ENCODE measurements at places on chromosomes 7 and 10.
A peak's percentile ranks its signal among the peaks of the same experiment; 100 is the strongest.

- DNase-seq = no peak
Observed at GRCh38 chr7:36306222-36306621, 83.4 kb upstream of the ANLN start.

GRCh38 chr7:50721160-50721559 lies 61.5 kb downstream of the GRB10 start:
- DNase-seq = peak; percentile 88

DNA sequence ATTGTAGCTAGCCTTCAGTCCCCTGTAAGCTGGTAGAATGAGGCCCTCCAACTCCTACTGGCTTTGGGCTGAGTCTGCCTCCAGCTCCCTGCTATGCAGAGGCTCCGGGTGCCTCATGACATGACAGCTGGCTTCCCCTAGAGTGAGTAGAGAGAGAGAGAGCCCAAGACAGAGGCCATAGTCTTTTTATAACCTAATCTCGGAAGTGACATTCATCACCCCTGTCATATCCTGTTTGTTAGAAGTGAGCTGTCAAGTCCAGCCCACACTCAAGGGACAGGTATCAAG lies 53.9 kb upstream of the CTBP2 start:
- DNase-seq = no peak

GRCh38 chr7:107394276-107394675 lies 75.6 kb upstream of the GPR22 start:
- no peak for DNase-seq

DNA sequence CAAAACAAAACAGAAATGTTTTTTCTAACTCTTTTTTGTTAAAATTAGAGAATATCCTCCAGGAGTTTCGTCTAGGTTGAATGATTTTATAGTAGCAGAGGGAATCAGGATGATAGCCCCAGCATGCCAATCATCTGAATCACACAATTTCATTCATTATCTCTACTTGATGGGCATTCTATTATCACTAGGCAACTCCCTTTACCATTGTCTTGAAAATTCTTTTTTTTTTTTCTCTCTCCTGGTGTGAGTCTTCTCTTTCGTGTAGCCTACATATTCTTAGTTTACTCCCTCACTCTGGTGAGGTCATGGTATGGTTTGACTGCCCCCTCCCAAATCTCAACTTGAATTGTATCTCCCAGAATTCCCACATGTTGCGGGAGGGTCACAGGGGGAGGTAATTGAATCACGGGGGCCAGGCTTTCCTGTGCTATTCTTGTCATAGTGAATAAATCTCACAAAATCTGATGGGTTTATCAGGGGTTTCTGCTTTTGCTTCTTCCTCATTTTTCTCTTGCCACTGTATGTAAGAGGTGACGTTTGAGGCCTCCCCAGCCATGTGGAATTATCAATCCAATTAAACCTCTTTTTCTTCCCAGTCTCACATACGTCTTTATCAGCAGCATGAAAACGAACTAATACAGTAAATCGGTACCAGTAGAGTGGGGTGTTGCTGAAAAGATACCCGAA lies 105.0 kb downstream of the OTUD1 start:
- peak; percentile 12 for DNase-seq

GRCh38 chr10:12377658-12378290 lies 28.4 kb downstream of the CAMK1D start:
- no peak for DNase-seq

DNA sequence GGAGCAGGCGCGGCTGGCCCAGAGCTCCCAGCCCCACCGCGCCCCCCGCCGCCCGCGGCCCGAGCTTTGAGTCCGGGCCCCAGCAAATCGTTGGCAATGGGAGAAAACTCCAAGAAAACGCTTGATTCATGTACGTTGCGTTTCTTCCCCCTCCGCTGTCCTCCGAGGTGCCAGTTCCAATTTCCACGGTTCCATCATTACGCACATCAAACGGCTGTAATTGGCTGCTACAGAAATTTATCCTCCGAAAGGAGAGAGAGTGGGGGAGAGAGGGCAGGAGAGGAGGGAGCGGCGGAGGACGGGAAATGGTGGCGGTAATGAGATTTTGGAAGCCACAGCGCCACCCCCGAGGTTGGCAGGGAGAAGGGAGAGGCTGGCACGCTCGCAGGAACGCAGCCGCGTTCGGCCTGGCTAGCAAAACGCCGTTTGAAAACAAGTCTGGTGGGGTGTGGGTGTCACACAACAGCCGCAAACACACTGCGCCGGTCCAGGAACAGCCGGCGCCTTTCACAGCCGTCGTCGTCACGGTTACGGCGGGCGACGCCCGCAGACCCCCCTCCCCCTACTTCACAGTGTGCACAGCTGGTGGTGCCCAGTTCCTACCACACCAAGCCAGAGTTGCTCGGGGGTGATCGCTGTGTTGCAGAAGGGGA lies 57.5 kb downstream of the UNCX start:
- no peak for DNase-seq

DNA sequence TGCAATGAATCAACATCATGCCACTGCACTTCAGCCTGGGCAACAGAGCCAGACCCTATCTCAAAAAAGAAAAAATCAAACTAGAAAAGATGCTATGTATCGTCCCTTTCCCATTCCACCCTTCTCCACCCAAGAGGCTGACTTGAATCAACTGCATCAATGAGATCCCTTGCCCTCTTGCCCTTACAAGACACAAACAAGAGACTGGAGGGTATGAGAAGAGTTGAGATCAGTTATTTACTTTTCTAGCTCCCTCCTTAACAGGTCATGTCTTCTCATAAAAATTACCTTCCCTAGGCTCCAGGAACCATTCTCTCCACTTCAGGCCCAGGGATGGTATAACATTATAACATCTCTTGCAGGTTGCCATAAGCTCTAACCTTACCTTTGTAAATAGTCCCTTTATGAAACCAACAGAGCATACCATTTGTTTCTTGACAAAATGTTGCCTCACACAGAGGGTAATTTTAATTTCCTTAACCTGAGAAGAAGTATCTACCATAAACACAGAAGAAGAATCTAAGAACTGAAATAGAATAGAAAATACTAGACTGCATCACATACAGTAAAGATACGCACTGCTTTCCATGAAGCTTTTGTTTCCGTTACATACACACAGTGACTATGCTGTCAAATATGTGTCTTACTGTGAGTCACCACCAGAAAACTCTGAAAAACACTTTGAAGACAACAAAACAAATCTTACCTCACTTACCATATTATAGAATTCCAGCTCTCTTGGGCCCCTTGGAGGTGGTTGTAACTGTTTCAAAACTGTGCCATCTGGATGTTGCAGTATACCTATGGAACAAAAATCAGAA lies 30.5 kb downstream of the IPMK start:
- peak; percentile 86 for DNase-seq

Data from A172 (cell line).